ENCODE measurements at places on chromosomes 6 and 20.

- DNase-seq = no peak
Observed at GRCh38 chr20:58260006-58260405, 31.6 kb upstream of the ANKRD60 start.

GRCh38 chr6:44045672-44046015, 81.6 kb downstream of the MRPL14 start:
- no peak for DNase-seq

DNA sequence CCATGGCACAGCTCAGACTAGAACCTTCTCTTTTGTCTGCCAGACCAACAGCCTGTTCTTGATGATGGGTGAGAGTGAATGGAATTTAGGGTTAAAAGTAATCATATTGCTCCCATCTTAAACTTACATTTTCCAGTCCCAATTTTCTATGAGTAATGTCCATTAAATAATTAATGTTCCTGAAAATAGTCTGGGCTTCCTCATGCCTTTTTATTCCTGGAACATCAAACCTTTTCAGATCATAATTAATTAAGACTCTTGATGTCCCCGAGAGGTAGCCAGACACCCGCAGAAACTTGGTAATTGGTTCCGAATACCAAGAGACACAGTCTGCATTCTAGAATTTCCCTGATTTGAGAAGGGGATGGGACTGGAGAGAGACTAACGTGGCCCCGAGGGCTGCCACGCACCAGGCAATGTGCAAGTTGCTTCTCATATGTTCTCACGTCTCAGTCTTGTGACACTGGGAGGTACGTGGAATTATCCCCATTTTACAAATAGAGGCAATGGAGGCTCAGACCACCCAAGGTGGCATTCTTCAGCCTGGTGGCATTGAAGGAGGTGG, 78.6 kb upstream of the TOX2 start:
- DNase-seq = no peak

DNA sequence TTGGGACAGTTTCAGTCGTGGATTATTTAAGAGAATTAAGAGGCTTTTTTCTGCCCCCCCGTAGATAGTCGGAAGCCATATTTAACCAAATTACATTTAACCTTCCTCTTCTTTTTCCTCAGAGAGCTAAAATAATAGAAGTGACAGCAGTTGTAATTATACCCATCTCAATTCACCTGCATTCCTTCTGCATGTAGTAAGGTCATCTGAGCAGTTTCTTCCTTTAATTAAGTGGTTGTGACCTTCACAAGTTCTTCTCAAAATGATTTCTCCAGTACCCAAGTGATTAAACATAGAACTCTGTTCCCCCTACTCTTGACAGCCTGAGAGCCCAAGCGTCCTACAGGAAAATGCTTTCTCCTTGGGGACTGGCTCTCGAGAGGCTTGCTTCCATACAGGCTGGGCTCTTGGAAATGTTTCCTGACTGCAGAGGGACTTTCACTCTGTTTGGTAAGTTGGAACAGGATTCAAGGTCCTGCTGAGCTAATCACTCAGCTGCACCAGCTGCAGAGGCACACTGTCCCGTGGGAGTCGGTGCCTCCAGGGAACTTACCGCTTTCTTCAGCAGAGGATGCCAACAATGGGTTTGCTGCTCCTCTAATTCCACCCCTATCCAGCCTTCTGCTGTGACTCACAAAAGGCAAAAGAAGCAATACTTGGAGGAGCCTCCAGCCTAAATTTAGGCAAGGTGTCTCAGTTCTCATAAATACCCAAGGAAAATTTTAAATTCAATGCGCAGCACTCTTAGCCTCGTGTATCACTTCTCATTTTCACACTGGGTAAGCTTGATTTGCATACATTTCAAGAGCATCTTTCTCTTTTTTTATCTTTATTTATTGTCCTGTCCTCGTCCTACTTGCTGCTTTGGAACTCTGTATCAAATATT, 414.9 kb downstream of the KIF16B start:
- no peak for DNase-seq

GRCh38 chr6:28586962-28587745, 61.5 kb downstream of the GPX5 start:
- no peak for DNase-seq

- DNase-seq = no peak
Observed at GRCh38 chr6:51972659-51973058, 114.8 kb downstream of the PKHD1 start.

GRCh38 chr20:63127700-63128364, 88.1 kb downstream of the YTHDF1 start:
- DNase-seq = no peak

GRCh38 chr6:167392631-167393316, 67.9 kb downstream of the TTLL2 start:
- DNase-seq = no peak

DNA sequence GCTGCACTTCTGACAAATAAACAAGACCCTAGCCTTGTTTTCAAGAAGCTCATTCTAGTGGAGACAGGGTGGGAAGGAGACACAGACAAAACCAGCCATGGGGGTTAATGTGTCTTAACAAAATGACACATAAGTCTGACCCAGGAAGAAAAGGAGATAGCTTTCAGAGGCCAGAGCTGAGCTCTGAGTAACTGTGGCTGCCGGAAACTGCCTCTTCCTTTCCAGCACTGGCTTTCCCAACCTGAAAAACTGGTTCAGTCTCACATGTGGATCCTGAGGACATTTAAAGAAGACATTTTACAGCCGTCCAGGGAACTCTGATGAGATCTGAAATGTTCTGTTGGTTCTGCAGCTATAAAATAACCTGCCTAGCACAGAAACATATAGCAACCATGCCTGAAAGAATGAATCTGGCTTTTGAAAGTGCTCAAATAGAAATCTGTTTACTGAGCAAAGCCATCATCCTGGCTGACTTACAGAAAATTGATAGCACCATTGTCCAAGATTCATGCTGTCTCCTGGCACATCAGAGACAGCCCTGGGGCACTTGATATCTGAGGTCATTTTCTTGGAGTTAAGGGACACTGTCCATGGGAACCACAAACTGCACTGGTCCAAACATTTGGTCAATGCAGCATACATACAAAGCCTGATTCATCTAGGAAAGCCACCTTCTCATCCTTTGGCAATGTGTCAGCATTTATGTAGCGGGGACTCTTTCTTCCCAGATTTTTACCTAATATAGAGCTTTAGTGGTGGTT, 83.2 kb upstream of the PAX1 start:
- no peak for DNase-seq

- DNase-seq = no peak
Observed at GRCh38 chr6:27505209-27506027, 32.5 kb upstream of the ZNF184 start.

GRCh38 chr20:4063631-4064030, 48.3 kb upstream of the RNF24 start:
- DNase-seq = no peak

GRCh38 chr6:149337320-149337719, 19.8 kb downstream of the TAB2 start:
- peak; percentile 44 for DNase-seq

DNA sequence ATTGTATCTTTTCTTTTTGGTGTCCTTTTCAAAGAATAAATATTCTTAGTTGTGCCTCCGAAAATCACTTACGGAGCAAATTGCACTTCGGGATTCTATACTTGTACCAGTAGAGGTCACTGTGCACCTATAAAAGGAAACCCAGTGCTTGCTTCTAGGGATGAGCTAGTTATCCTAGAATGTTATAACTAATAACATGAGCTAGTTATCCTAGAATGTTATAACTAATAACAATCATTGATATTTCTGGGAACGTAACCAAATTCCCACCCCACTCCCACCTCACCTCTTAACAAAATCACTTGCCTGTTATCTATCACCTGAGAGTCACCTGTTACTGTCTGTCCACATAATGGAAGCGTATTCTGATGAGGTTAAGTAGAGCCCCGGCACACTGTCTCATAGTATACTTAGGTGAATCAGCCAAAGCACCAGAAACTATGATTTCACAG, 126.9 kb upstream of the TIAM2 start:
- DNase-seq = peak; percentile 26

DNA sequence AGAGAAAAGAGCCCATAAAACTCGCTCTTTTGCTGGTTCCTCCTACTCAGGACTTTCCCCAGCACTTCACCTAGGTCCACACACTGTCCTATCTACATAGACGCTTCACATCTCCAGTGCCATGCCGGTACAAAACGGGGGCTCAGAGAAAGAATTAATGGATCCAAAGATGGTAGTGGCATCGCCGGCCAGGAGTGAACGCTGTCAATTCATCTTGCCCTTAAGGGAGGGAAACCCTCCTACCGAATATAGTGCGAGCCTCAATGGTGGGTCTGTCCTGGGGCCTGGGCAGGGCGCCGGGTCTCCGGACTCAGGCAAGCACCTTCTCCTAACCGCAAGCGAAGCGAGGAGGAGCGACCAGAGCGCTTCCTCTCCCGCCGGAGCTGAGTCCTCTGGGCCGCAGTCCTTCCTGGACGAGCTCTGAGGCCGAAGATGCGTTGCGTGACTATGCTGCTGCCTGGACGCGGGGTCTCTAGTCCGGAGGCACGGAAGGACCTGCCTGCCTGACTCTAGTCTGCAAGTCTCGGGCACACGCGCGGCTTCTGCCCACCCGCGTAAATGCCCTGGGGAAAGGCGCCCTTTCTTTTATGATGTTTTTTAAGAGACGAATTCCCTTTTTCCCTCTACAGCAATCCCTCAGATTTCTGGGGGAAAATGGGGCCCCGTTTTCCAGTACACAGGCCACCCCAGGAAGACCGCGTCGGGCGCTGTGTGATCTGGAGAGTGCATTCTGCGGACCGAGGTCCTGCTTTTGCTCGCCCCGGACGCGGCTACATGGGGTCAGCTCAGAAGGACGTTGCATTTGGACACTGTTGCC, 100.1 kb upstream of the PRDM1 start:
- no peak for DNase-seq

GRCh38 chr20:46350986-46351267, 42.6 kb upstream of the CDH22 start:
- no peak for DNase-seq

GRCh38 chr6:167049275-167049674, 50.1 kb downstream of the CEP43 start:
- no peak for DNase-seq

- DNase-seq = no peak
Observed at GRCh38 chr6:105573556-105573955, 170.7 kb upstream of the PREP start.

DNA sequence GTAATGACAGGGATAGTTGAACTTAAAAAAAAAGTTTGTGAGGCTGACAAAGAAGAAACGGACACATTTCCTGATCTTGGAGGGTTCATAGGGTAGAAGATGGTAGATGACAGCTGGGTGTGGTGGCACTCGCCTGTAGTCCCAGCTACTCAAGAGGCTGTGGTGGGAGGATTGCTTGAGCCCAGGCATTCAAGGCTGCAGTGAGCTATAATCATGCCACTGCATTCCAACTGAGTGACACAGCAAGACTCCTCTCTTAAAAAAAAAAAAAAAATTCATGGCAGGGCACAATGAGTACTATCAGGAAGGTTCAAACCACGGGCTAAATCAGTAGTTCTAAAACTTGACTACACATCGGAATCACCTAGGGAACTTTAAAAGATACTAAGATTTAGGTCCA, 2.0 kb upstream of the MICA start:
- peak; percentile 42 for DNase-seq

DNA sequence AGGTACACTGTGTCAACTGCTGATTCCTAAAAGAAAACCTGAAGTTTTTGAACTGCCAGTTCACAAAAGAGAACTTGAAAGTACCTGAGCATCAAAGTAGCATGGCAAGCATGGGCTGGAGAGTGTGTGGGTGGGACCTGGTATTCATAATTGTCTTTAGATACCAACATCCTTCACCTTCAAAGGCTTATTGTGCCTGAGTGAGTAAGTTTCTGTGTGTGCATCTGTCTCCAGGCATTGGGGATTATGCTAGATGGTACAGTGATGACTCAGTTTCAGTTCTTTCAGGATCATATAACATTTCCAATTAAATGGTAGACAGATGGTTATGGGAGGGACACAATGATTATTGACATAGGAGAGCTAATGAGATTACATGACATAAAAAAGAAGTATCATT, 238.5 kb downstream of the ZFAND3 start:
- DNase-seq = no peak

DNA sequence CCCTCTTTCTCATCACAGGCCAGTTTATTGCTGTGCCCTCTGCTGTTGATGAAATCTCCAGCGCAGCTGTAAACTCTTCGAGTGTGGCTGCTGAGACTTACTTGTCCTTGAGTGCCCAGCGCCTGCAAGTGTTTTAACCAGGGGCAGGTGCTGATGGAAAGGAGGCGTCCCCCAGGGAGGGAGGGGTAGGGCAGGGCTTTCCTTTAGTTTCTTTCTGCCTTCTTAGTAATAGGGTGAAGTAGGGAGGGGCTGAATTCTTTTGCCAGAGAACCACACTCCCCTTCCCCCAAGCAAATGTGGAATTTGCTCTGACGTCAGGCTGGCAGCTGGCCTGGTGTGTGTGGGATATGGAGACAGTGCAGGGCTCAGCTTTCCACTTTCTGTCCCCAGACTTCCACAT, 61.2 kb downstream of the IGF2R start:
- DNase-seq = no peak

DNA sequence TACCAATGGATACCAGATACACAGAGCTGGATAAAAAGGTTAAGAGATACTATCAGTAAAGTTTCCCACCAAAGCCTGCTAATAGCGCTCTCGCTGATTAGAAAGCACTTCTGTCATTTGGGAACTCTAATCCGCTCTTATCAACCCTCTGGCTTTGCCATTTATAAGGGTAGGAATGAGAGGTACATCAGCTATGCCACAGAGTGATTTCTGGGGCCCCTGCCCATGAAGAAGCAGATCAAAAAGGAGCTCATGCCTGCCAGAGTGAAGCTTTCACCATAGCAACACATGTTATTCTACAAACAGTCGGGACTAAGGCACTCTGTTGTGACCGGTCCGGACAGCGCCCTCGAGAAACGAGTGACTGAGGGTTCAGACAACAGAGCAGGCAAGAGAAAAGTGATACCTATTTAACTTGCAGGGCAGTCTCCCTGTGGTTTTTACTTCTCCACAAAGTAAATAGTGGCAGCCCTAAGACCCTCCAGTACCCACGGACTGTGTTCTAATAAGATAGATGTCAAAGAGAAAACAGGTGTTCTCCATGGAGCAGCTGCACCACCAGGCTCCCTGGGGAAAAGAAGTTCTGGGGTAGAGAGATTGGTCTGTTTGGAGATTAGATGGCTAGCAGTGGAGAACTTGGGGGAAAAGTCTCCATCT, 5.6 kb downstream of the TRAM2 start:
- DNase-seq = no peak

DNA sequence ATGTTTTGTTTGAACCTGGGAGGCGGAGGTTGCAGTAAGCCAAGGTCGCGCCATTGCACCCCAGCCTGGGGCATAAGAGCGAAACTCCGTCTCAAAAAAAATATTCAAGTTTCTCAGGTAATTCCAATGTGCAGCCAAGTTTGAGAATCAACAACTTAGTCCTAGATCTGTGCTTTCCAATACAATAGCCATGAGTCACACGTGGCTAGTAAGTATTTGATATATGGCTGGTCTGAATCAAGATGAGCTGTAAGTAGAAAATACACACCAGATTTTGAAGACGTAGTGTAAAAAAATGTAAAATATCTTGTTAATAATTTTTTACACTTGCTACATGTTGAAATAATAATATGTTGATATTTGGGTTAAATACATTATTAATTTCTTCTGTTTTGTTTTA, 35.0 kb upstream of the BTBD3 start:
- no peak for DNase-seq

GRCh38 chr6:153873541-153873940, 165.5 kb upstream of the OPRM1 start:
- DNase-seq = no peak
